Stimulated activated CD4-positive, alpha-beta T cell treated with anti-CD3 and anti-CD28 coated beads, Interleukin-1b, Interleukin-23, amount 100 ng/mL, for 1 hour (primary cell): ENCODE measurements at places on chromosomes 7 and 10.
A peak's percentile ranks its signal among the peaks of the same experiment; 100 is the strongest.

DNA sequence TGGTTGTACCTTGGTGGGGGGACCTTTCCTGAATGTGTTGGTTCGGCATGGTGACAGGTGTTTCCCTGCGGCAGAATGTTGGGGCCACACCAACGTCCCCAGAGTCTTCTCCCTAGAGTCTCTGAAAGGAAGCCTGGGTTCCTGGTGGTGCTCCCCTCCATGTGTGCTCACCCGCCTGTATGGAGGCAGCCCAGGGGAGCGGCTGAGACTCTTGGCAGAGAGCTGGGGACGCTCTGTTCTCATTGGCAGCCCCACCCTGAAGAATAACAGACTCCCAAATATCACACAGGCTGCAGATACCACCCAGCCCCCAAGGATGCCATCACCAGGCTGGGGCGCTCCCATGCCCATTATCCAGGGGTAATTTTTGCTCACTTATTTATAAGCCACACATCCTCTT is 34.8 kb downstream of the CHST12 start:
- DNase-seq: no peak

DNA sequence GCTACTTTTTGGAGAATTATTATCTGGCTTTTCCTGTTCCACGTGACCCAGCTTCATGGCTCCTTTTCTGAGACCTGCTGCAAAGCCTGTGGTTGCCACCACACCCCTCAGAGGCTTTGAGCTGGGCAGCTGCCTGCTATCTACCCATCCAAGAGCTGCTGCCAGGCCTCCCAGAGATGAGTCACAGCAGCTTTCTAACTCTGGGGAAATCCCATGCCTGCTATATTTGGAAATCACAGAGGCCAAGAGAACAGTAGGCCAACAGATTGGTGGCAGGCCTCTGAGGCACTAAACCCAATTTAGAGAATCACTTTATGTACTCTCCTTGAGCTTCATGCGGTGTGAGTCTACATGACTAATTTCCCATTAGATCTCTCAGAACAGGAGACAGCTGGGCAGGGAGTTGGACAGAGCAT is 35.2 kb downstream of the SGCE start:
- DNase-seq: no peak

- no peak for DNase-seq
Observed at GRCh38 chr7:94510582-94511496, 1.2 kb downstream of the CASD1 start.

GRCh38 chr7:131039836-131040235 is 287.8 kb upstream of the MKLN1 start:
- no peak for DNase-seq

DNA sequence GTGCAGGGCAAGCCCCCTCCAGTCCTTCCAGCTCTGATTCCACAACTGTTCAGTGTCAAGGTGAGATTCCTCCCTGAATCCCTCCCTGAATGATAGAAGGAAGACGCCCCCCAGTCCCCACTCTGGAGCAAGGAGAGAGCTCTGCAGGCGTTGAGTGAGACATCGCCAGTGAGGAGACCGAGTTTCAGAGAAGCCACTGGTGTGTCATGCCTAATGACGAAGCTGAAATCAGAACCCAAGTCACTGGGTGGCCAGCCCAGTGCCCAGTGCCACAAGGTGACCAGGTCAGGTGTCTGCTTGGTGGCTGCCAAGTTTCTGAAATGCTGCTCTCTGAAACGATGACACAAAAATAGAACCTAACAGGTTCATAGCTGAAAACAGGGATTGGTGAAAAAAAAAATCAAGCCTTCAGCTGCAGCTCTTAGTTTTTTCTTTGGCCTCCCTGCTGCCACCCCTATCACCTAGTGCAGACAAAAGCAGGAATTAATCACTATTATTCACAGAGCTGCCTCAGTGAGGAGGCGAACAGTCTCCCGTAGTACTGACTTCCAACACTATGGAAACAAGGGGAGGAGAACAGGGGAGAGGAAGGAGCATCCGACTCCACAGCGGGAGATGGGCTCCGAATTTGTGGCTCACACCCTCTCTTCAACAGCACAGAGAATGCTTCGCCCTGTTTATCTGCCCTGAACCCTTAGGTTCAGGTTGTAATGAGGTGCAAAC is 153.5 kb downstream of the ARHGAP12 start:
- DNase-seq: no peak

GRCh38 chr7:27997188-27997707 is 183.3 kb downstream of the JAZF1 start:
- DNase-seq: no peak

DNA sequence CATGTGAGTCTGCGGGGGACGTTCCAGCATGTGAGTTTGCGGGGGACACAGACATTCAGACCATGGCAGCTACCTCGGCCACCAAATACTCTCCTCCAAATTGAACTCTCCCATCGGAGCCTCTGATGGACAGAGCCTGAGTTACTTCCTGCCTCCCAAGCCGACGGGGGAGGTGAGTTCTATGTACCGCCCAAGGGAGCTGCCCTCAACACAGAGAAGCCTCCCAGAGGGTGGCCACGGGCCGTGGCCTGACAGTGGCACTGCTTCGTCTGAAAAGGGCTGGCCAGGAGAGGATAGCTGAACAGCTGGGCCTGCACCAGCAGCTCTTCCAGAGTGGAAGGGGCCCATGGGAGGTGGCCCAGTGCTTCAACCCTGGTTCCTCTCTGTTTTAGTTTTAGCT is 274.5 kb upstream of the PPP2R2D start:
- DNase-seq: no peak

GRCh38 chr7:94052398-94053180 is 48.4 kb upstream of the BET1 start:
- no peak for DNase-seq

DNA sequence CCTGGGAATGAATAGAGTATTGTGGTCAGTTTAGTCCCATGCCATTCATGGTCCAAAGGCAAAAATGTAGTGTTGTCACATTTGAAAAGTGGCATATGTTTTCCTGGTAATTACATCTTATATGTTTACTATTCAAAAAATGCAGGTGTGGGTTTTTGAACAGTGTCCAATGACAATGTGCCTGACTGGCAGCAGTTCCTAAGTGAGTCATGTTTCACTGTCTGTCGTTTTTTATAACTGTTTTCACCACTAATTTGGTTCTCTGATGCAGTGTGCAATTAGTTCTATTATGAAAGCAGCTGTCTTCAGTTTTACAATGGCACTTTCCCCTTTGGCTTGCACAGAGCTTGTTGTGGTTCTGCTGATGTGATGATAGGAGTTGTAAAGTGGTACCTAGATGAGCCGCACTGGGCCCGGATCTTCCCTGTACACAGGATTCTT is 162.3 kb downstream of the SEM1 start:
- no peak for DNase-seq

DNA sequence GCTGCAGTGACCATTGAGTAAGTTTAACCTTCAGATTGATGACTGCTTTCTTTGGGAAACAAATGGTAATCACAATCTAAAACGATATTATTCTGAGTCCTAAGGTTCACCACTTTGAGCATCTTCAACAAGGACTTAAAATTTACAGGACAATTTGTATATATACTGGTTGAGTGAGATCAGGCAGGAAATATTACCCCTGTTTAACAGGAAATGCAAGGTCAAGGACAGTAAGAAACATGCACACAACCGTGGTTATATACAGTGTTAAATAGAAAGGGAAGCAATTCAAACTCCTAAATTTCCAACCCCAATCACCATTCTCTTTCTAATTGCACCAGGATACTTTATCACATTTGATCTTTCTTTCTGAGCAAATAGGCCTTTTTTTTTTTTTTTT is 96.1 kb downstream of the ZNF277 start:
- no peak for DNase-seq

GRCh38 chr10:77552252-77552651 is 85.4 kb downstream of the KCNMA1 start:
- no peak for DNase-seq

DNA sequence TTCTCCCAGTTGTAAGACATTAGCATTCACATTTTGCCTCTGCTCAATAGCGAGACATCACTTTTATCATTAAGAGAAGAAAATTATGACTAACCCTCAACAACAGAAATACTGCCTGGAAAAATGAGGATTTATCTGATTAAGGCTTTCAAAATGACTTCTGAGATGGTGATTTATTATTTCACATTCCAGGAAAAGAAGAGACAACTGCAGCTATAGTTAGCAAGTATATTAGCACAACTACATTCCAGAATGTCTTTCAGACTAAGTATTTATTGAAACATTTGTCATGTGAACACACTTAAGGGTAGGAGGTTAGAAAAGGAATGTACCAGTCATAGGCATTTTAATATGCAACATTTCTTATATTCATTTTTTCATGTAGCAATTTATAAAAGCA is 162.0 kb downstream of the IQUB start:
- no peak for DNase-seq

DNA sequence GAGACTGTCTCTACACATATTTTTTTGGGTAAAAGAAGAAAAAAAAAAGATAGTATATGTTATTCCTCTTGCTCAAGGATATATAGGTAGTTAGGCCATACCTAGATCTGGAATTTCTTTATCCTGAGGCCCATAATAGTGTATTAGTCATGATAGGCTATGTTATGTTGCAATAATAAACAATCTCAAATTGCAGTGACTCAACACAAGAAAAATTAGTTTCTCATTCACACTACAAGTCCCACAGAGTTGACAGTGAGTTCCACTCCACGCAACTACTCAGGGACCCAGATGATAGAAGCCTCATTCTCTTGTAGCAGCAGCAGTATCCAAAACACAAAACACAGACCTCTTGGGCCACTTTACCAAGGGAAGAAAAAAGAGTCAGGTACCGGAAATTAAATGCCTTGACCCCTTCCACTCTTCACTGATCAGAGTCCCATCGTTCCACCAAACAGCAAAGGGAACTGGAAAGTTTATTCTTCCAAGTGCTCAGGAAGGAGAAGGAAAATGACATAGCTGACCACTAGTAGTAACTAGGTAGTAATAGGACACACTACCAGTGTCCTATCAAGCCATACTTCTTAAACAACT is 7.4 kb upstream of the C10orf67 start:
- DNase-seq: no peak

GRCh38 chr7:7639847-7640220 is 718 bp upstream of the UMAD1 start:
- peak; percentile 14 for DNase-seq

DNA sequence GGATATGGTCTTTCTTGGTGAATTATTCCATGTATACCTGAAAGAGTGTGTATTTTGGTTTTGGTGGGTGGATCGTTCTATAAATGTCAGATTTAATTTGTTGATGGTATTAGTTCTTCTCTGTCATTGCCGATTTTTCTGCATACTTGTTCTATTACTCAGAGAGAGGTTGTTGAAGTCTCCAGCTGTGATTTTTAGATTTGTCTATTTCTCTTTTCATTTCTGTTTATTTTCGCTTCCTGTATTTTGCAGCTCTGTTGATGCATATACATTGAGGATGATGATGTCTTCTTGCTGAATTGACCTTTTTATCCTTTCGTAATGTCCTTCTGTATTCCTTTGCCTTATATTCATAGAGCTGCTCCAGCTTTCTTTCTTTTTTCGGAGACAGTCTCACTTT is 12.1 kb upstream of the BHLHA15 start:
- no peak for DNase-seq

DNA sequence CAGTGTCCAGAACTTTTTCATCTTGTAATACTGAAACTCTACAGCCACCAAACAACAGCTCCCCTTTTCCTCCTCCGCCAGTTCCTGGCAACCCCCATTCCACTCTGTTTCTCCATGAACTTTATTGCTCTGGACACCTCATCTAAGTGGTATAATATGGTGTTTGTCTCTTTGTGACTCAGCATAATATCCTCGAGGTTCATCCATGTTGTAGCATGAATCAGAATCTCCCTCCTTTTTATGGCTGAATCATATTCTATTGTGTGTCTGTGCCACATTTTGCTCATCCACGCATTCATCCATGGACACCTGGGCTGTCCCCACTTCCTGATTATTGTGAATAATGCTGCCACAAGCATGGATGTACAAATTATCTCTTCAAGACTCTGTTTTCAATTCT is 124.4 kb upstream of the FGFR2 start:
- no peak for DNase-seq

GRCh38 chr7:235576-236395 is 43.4 kb downstream of the FAM20C start:
- no peak for DNase-seq

- DNase-seq: no peak
Observed at GRCh38 chr10:75987616-75988015, 556.2 kb downstream of the LRMDA start.

DNA sequence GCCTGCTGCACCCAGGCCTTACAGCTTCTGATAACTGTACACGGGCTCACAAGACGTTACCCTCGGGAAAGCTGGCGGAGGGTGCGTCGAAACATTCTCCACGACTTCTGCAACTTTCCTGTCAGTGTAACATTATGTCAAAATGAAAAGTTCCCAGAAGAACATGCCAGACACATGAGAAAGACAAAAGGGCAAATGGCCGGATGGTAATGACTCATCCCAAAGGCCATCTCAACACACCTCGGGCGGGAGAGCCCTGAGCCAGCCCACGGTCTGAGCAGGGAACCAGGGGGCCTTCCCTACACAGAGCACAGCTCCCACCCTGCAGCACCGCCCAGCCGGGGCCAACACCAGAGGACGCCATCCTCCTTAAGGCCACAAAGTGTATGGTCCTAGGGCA is 118.7 kb downstream of the MAD1L1 start:
- DNase-seq: no peak

- DNase-seq: no peak
Observed at GRCh38 chr7:115191526-115191925, 269.6 kb downstream of the MDFIC start.

DNA sequence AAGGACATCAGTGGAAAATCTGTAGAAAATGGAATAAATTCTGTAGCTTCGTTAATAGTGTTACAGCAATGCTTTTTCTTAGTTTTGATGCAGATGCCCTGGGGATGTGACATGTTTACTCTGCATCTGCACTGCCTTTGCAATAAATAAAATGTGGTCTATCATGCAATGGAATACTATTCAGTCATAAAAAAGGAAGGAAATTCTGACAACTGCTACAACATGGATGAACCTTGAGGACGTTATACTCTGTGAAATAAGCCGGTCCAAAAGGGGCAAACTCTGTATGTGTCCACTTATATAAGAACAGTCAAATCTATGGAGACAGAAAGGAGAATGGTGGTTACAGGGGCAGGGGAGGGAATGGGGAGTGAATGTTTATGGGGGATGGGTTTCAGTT is 13.5 kb downstream of the GRIFIN start:
- no peak for DNase-seq

DNA sequence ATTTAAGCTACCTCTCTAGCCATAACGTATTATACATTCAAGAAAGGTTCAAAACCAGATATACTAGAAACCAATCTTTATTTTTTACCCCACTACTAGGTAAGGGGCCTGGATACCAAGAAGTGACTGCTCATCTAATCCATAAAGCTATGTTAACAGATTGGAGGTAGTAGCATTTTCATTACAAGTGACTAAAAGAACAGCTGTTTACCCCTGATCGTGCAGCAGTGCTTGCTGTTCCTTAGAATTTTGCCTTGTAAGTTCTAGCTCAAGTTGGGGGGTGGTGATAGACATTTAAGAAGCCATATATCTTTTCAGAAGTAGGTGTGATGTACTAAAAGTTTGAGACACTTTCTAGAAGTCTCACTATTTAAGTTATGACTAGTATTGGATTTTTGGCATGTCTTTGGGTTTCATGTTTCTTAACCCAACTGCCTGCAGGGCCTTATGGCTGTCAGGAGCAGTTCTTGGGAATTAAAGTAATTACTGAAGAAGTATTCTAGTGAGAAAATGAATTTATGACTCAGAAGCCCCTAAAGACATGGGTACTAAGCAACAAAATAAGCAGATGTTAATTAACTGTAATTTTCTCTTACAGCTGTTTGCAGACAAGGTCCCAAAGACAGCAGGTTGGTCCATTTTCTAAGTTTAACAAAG is 2.3 kb downstream of the PPIA start:
- DNase-seq: no peak

- DNase-seq: no peak
Observed at GRCh38 chr7:47954231-47954911, 6.1 kb upstream of the PKD1L1 start.

- no peak for DNase-seq
Observed at GRCh38 chr7:102129636-102130370, 156.9 kb upstream of the SH2B2 start.
